ENCODE measurements at places on chromosomes 3 and 15.

GRCh38 chr3:11924518-11924917 lies 77.8 kb upstream of the TAMM41 start:
- DNase-seq = no peak

DNA sequence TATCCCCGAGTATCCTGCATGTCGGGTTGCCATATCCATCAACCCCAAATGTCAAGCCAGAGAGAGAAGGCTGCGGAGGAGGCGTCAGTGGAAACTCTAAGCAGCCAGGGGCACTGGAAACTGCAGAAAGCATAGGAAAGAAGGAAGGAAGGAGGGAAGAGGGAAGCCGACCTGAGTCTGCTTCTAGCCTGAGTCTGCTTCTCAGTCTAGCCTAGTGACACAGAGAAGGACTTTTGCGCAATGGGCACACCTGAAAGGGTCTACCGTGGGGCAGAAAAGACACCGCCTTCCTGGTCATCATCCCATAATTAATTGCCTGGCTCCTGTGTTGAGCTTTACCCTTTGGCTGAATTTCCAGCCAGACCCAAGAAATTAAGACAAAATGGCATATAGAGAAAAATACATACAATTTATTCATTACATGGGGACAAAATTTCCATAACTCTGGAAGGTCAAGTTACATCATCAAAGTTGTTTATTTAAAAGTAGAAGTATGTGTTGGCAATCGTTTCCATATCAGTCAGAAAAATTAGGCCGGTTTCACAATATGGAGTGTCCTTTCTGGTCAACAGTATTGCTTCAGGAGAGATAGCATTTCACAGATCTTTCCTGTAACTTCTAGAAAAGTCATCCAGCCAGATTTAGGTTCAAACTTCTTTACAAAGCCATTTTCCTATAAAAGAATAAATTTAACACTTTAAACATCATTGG lies 10.3 kb downstream of the BCL2A1 start:
- DNase-seq = peak; percentile 33

DNA sequence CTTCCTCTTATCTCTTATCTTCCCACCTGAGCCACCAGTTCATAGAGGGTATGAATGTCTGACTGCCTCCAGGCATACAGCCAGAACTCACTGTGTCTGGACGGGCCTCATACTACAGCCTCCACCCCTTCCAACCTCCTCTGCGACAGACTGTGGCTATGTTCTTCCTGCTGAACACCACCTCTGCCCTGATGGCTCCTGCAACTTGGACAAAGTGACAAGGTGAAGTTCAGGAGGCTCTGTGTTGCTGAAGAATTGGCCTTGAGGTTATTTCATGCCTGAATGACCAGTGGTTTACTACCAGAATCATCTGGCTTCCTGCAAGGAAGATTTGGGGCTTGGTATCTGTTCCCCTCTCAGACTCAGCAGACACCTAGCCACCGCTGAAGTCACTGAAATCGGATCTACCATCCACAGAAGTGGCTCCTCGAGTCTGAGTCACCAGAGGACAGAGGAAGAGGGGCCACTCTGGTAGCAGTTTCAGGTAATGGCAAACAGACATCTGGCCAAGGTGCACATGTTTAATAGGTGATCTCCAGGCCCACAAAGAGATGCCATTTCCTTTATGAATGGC lies 14.2 kb upstream of the ULK3 start:
- DNase-seq = no peak

DNA sequence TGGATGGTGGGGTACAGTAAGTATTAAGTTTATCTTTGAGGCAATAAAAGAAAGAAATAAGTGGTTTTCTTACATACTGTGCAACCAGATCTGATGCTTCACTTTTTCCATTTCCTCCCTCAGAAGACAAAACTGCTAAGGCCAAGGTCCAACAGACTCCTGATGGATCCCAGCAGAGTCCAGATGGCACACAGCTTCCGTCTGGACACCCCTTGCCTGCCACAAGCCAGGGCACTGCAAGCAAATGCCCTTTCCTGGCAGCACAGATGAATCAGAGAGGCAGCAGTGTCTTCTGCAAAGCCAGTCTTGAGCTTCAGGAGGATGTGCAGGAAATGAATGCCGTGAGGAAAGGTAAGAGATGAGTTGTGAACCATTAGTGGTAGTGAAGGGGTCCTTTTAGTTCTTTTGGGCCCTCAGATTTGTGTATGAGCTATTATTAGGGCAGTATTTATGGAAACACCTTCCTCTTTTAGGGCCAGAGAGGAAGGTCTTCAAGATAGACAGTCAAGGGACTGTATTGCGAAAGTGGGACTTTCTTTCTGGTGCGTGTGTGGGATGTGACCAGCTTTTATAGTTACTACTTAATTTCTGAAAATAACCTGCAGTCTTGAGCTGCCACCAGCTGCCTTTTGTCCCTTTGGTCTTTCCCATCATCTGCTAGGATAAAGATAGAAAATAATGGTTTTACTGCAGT lies 4.6 kb downstream of the ALAS1 start:
- peak; percentile 89 for DNase-seq

DNA sequence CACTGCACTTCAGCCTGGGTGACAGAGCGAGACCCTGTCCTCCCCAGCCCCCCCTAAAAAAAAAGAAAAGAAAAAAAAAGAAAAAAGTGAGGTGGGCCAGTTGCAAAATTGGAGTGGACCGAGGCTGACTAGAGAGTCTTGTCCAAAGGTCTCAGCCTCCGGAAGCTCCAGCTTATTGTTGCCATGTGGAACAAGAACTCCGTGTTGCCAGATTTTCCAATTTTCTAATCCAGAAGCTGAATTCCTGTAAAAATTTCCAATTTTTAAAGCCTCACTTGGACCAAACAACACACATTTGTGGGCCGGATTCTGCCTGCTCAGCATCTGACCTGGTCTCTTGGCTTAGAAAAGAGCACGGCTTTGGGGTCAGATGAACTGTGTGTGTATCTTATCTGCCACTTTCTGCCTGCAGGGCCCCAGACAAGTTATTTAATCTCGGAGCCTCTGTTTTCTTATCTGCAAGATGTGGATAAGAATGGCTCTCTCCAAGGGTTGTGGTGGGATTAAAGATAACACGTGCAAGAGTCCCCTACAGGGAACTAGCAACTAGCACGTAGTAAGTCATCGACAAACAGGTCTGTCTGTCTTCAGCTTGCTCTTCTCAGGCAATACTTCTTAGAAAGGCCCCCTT lies 73.7 kb upstream of the TLE3 start:
- DNase-seq = no peak

GRCh38 chr3:192042116-192042515 lies 581.2 kb downstream of the PYDC2 start:
- DNase-seq = no peak
